ENCODE measurements at places on chromosomes 12 and 14.
A peak's percentile ranks its signal among the peaks of the same experiment; 100 is the strongest.

GRCh38 chr12:97754306-97754705 is 291.7 kb downstream of the RMST start:
- ATAC-seq = no peak

GRCh38 chr14:104938436-104938835 is 13.8 kb downstream of the PLD4 start:
- no peak for ATAC-seq

GRCh38 chr14:31205681-31206535 is 1.7 kb downstream of the HECTD1 start:
- ATAC-seq = peak; percentile 18

- ATAC-seq = no peak
These were observed 74.7 kb downstream of the NUAK1 start for GRCh38 chr12:106063826-106064720.

DNA sequence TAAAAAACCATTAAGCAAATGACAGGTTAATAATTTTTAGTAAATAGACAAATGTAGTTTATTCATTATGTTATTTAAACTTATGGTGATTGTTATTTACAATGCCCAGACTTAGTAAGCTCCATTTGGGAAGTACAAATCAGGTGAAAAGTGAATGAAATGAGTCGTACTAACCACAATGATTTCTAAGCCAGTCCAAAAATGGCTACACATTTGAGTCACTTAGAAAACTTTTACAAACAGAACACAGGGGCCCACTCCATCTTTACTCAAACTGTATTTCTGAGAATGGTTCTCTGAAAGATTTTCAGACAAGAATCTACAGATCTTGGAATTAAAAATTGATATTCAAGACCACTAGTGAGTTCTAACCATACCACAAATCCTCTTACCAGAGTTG is 653.3 kb upstream of the MIS18BP1 start:
- ATAC-seq = no peak

DNA sequence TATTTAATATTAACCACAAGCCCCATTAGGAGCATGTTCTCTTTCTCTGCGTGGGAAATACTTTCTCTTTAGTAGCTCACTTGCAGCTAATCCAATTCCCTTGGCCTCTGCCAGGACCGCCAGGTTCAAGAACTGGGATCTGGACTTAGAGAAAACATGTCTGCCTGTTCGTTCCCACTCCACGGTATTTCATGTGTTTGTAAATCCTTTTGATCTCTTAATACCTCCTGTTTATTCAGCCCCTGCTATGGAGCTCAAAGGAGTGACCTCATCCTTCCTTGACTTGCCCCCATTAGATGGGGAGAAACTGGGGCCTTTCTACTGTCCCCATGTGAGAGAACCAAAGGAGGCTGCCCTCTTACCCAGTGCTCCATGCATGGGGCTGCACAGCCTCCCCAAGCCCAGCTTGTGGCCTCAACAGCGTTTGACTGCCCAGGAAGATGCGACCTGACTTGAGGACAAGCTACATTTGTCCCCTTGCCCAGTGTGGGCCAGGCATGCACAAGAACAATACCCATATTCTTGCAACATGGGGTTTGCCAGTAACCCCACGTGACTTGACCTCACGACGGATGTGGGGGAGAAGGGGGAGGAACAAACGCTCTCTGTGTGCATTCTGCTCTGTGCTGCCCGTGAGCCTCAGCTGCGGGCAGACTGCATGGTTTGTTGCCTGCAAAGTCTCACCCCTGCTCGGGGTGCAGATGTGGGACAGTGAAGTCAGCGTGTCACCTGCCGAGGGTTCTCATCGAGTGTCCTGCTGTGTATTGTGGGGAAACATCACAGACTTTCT is 30.3 kb downstream of the CD9 start:
- no peak for ATAC-seq

- peak; percentile 92 for ATAC-seq
These were observed 9.8 kb downstream of the CCER1 start for GRCh38 chr12:90945070-90945649.

DNA sequence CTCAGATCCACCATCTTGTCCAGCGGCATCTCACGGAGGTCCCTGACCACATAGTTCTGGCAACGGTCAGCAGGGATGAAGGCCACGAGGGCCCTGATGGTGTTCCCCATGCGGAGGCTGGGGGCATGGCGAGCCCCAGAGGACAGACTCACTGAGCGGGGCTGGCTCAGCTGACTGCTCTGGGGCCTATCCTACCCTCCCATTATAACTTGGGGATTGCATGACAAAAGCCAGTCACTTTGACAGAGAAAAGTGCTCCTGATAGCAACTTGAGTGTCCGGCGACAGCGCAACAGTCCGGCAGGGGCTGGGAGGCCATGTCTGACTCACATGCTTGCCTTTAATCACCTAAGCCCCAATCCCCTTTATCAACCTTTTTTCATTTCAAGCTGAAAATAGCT is at the start of gene LRRC10:
Gene LRRC10 (minus strand): TSS at position 179 of the 400 bp plus-strand sequence. CDS start 69 bp downstream, at position 110.
- no peak for ATAC-seq

GRCh38 chr12:47274760-47275159 is 195.0 kb upstream of the AMIGO2 start:
- no peak for ATAC-seq

DNA sequence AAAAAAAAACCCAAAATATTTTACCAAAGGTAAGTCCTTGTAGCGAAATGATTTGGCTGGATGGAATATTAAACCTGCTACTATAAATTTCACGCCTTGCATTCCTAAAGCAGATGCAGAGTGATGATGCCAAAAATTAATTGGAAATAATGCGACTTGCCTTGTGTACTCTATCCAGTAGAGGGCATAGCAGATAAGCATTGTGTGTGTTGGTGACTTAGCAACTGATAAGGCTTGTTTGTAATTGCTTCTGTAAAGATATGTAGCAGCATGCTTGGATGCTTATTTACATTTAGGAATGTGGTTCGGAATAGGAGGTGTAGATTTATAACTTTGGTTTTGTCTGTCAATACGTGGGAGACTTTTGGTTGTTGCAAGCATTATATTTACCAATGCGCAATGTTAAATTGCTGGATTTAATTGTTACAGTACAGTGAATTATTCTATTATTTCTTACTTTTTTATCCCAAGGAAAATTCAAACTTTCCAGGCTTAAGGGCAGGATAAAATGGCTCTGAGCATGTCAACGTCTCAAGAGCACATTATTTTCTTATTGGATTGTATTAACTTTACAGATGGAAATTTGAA is 80.5 kb downstream of the TMEM260 start:
- ATAC-seq = peak; percentile 87

GRCh38 chr14:30375296-30375892 is 183.6 kb upstream of the G2E3 start:
- ATAC-seq = peak; percentile 91

- no peak for ATAC-seq
These were observed 31.9 kb downstream of the CACNA2D4 start for GRCh38 chr12:1886396-1887008.

DNA sequence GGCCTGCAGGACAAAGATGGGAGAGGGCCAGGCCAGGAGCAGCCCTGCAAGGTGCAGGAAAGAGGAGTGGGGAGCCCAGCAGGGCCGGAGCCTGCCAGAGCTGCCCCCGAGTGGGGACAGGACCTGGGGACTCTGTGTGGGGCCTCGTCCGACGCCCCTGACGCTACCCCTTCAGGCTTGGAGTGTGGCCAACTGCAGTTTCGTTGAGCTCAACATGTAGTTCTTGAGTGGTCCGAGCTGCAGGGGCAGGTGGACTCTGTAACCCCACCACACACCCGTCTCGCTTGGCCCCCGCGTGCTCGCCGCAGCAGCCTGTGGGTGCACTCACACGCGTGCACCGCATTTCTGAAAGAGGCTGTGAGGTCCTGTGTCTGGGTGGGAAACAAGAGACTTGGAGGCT is 2.0 kb downstream of the ASPG start:
- ATAC-seq = no peak

DNA sequence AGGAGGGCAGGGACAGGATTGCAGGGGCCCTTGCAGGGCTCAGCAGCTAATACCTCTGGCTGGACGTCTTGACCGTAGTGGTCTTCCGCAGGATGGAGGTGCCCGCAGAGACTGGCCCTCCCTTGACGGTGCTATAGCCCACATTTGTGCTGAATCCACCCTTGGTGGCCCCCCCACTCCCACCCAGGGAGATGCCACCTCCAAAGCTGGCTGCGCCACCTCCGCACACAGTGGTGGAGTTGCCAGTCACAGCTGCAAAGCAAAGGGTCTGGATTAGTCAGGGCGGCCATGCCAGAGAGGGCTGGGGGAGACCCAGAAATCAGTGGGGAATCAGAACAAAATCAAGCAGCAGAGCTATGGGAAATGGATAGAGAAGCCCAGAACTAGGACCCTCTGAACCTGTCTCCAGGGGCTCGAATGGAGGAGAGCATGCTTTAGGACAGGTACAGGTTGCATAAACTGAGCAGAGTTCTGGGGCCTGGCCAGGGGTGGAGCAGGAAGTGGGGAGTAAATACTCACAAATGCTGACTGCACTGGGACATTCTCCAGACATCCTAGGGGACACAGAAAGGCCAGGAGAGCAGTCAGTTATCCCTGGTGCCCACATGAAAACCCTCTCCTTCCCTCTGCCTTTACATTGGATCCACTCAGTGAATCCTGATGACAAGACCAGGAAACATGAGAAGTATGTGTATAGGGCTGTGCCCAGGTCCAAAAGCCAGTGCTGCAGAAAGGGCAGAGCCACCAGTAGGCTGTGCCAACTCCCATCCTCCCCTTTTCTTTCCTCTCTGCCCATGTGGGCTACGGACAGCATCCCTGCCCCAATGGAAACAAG is 8.1 kb upstream of the KRT4 start:
- peak; percentile 50 for ATAC-seq

DNA sequence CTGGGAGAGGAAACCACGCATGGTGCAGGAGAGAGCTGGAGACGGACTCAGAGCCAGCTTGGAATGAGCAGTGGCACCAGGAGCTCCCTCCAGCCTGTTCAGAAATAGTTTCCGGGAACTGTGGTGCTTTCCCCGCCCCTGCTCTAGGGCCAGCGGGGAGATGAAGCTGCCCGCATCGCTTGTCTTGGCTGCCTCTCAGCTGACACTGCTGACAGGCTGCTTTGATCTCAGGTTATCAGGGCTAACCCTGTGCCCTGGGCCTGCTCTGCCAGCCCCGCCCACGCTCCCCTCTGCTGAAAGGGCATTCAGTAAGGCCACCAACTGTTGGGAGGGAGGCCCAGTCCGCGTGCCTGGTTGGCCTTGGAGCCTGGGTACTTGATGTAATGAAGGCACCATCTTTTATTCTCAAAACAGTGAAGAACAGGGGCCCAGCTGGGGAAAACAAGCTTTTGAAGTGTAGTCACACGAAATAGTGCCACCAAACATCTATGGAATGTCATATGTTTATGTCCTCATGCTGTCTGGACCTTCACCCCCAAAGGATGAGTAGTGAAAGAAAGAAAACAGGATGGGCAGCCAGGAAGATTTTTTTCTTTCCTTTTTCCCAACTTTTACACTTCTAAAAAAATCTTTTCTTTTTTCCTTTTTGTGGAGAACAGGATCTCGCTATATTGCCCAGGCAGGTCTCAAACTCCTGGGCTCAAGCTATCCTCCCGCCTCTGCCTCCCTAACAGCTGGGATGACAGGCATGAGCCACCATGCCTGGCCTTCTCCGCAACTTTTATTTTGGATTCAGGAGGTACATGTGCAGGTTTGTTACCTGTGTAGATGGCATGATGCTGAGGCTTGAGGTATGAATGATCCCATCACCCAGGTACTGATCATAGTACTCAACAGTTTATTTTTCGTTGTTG is 115.9 kb upstream of the TBX3 start:
- ATAC-seq = no peak

DNA sequence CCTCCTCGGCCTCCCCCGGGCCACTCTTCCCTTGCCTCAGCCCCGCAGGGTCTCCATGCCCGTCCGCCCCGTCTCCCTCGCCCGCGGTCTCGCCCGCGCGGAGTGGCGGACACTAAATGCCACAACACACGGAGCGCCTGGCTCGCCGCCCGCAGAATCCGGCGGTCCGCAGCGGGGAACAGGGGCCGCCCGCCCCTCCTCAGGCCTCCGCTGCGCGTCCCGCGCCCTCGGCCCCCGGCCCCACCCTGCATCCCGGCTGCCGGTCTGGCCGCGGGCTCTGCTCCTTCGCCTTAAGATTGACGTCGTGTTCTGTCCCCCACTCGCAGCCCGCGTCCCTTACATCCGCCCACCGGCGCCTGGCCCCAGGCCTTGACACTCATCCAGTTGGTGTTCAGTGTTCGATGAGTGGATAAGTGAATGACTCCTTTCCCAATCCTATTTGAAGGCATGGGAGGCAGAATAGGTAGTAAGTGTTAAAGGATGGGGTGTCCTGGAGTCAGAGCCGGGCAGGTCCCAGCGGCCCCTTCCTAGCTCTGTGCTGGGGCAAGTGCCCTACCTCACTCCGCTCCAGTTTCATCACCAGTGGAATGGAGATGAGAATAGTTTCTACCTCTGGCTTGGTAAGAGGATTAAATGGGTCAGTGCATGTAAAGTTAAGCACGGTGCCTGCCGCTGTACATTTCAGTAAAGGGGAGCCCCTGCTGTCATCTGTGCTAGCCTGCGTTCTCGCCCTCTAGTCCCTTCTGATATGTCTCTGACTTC is 622 bp downstream of the TECPR2 start:
- ATAC-seq = peak; percentile 41

DNA sequence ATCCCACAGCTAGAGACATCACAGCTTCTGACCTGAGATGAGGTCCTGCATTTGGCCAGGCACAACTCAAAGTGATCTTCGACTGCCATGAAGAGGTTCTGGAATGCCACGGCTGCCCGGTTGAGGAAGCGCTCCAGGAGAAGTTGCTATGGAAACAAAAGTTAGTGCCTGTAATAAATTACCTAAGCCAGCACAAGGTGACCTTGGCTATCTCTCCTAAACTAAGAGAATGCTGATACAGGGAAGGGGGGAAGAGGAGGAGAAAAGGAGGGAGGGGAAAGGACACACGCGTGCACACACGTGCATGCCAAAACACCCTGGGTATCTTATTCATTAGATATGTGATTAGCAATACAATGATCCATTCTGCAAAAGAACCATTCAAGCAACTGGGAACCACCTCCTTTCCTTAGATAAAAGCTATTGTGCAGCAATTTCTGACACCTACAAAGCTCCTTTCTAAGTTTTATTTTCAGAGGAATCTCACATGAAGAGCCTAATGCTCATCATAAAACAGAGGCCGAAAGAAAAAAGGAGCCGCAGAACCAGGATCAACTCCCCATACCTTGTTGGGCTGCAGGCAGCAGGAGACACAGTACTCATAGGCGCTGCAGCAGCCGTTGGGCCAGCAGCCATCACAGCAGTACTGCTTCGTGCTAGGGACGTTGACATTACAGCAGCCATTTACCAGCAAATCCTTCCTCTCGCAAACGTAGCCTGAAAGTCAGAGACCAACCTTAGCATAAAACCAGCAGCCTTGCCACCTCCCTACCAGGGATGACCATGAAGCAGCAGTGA is 17.9 kb downstream of the SPRING1 start:
- no peak for ATAC-seq

- no peak for ATAC-seq
These were observed at the start of gene TAS2R7 for GRCh38 chr12:10802587-10802986. Gene TAS2R7 (minus strand): TSS chr12:10802627. CDS start chr12:10802570, 57 bp downstream.

- no peak for ATAC-seq
These were observed 9.5 kb upstream of the CISTR start for GRCh38 chr12:53761306-53761705.

GRCh38 chr14:92451755-92452154 is 61.8 kb upstream of the RIN3 start:
- no peak for ATAC-seq

- no peak for ATAC-seq
These were observed 475.8 kb downstream of the RGS6 start for GRCh38 chr14:72408020-72408419.

Data from SK-N-SH treated with all-trans-retinoic acid at 6 μM for 48 hours (cell line).